ENCODE measurements at places on chromosomes 3 and 15.

GRCh38 chr3:23590424-23591273 is 215.1 kb upstream of the UBE2E1 start:
- no peak for DNase-seq

DNA sequence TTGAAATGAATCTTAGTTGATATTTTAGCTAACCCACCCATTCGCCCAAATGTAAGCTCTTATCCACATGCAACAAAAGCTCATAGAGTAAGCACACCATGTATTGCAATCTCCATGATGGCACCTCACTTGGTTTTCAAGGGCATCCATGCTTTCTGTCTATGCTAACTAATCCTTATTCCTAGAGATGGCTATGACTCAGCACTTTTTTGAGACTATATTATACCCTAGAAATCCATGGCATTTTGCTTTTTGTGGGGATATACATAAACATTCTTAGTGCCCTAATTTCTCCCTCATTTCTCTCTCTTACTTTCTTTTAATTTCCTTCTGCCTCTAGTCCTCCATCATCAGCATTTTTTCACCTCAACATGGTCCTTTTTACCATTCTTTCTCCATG is 168.5 kb upstream of the STT3B start:
- no peak for DNase-seq

DNA sequence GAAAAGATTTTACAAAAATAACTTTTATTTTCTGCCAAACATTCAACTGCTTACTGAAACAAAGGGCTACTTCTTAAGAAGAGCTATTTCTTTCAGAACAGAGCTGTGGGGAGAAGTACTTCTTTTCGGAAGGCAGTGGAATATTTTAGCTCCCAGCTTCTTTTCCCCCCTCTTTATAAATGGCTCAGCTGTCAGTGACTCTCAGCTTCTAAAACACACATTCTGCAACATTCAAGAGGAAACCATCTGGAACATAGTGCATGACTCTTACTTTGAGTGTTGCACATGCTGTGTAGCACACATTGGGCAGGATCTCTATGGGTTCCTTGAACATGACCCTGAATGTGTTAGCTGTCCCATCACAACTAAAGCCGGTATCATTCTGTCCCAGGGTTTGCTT is 7.0 kb upstream of the C15orf40 start:
- no peak for DNase-seq

DNA sequence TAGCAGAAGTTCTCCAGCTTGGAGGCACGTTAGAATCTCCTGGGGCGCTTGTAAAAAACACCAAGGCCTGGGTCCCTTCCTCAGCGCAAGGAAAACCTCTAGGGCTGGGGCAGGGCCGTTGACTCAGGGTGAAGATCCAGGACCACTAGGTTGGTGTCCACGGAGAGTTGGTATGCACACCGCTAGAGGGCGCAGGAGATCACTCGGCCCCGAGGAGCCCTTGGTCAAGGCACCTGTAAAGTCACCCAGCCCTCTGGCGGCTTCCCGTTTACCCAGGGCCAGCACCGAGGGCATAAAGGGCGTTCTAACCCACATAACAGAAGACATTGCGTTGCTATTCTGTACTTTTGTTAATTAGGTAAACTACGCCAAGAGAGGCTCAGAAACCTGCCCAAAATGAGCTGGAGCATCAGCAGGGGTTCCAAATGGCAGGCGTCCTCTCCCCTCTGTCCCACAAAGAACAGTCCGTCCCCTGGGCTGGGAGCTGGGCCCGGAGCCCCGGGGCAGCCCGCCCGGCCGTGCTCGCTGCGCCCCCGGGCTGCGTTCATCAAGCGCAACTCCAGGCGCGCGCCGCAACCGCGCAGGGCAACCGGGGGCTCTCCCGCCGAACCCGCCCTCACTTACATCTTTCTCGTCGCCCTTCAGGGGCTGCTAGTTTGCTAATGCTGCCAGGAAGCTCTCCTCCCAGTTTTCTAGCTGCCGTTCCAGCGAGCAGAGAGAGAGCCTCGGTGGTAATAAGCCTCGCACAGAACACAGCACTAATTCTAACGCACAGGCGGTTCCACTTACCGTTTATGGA is 332.1 kb downstream of the ARRDC4 start:
- no peak for DNase-seq

DNA sequence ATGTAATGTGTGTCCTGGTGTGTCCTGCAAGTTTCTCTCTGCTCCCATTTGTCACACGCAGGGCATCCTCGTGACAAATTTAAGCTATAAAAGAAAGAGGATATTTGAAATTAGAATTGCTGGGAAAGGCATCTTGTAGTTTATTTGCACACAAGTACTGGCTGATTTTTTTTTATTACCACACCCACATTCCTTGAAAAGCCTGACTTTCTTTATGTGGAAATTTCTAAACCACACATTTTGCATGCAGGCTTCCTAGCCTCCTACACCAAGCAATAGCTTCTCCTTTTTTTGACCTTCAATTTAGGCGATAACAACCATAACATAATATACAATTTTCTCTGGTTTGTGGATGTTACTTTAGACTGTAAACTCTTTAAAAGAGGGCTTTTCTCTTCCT is 126.1 kb downstream of the SERPINI1 start:
- DNase-seq: no peak

DNA sequence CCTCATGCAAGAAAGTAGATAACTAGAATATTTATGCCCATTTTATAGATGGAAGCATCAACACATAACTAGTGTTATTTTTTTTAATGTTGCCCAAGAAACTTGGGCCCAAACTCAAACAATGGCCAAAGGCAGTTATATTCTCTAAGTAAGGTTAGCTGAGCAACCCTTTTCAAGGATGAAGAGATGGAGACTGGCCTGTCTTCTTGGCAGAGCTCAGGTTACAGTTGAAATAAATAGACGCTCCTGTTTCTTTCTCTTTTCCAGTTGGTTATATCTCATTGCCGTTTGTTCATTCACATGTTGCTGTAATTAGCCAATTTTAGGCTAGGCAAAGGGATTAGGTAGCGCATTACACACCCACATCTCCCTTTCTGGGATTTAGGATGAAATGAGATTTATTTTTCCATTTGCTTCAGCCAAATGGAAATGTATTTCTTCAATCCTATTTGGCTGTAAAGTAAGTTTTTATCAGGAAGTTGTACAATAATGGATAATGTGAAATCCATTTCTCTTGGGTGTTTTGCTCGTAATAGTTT is 93.2 kb downstream of the CMSS1 start:
- DNase-seq: no peak

GRCh38 chr3:4841225-4841624 is 138.0 kb upstream of the BHLHE40 start:
- DNase-seq: no peak

DNA sequence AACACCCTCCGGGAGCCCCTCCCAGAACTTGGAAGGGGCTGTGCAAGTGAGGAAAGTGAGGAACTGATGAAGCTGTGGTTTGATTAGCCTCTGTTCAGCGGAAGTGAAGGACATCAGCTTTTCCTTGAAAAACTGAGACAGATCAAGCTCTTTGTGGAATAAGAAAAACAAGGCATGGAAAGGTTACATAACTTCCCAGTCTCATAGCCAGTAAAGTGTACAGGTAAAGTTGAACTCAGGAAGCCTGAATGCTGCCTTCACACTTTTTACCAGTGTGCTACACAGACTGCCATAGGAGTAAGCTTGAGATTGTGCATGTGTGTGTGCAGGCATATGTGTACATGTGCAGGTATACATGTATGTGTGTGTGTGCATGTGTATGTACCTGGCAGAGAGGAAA is 293.2 kb downstream of the FGF12 start:
- DNase-seq: no peak

GRCh38 chr15:28979208-28979841 is 93.6 kb downstream of the APBA2 start:
- no peak for DNase-seq

GRCh38 chr3:116770815-116771450 is 61.4 kb downstream of the TUSC7 start:
- peak; percentile 84 for DNase-seq

- no peak for DNase-seq
These were observed 55.7 kb upstream of the CP start for GRCh38 chr3:149277331-149277813.

DNA sequence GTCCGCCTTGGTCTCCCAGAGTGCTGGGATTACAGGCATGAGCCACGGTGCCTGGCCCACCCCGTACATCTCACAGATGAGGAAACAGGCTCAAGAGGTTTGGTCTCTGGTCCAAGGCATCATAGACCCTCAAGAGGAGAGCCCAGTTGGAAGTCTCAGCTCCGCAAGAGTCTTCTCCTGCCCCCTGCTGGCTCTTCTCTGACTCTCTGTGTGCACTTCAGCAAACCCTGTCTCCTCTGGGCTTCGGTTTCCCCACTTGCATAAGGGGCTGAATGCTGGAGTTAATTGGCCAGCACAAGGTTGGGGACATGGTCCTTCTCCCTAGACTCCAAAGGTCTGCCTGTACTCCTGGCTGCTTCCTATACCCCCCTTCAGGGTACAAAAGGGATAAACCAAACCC is 3.9 kb downstream of the MST1R start:
- DNase-seq: no peak

DNA sequence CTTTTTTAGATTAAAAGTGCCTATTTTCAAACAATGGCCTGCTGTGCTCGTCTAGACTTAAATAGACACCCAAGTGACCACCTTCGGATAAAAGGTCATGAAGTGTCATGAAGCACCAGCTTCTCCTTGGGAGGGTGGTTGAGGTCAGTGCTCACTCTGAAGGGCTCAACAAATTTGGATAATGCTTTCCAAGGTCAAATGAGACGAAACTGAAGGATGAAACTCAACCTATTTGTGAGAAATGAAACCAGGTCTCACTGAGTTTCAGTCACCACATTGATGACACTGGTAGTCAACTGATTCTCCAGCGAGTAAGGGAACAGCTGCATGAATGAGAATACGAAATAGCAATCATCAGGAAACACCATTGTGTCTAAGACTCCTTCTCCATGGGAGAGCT is 852.6 kb downstream of the NTRK3 start:
- no peak for DNase-seq

DNA sequence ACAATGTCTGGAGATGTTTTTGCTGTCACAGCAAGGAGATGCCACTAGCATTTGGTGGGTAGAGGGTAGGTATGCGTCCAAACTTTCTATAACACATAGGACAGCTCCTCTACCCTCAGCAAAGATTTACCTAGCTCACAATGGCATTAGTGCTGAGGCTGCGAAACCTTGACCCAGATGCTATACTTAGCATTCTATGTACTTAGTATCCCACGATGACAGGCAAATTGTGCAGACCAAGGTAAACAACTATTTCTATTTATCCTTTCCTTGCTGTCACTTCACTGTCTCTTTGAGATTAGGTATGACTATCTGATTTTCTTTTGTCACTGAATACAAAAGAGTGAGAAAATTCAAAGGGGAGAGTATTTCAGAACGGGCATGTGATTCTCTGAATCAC is 265.2 kb upstream of the ZNF385D start:
- DNase-seq: no peak

DNA sequence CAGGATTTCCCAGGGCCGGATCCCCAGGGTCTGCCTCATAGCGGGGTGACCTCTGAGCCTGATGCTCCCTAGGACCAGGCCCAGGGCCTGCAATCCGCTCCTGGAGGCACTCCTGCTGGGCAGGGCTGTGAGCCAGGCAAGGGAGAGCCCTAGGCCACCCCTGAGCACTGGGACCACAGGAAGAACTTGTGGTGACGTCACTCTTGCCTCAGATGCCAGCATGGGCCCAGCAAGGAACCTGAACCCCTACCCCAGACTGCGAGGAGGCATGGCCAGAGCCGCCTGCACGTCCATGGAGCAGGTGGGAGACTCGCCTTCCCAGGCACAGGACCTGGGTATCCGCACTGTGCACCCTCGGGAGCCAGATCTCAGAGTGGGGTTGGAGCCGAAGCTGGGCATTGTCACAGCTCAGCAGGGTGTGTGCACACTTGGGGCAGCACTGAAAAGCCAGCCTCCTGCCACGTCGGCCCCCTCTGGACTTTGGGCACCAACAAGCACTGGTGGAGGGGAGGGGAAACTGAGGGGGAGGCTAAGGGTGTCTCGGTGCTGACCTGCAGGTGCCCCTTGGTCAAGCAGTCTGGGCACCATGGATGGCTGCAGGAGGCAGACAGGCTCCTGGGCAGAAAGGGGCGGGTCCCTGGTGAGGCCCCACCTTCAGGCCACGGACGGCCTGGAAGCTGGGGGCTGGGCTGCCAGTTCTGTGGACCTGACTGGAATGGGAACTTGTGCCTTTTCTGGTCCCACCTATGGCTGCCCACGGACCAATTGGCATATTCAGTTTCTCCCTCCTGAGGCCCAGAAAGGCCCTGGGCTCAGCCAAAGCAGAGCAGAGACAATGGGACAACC is 49.3 kb downstream of the SLC6A20 start:
- no peak for DNase-seq

DNA sequence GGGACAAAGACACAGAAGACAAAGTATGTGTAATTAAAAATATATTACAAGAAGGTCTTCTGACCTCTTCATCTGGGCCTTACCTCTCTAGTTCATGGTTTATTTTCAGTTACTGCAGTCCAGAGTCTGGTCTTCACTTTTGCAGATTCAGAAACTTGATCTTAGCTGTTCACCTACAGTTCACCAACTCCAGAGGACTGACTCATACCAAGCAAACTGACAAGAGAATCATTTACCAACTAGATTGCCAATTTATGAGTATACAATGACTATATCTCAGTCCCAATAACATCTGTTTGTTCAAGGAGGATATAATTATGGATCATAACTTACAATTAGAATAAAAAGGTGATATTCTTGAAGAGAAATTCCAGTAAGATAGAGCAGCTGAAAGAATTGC is 9.0 kb downstream of the P2RY1 start:
- no peak for DNase-seq

DNA sequence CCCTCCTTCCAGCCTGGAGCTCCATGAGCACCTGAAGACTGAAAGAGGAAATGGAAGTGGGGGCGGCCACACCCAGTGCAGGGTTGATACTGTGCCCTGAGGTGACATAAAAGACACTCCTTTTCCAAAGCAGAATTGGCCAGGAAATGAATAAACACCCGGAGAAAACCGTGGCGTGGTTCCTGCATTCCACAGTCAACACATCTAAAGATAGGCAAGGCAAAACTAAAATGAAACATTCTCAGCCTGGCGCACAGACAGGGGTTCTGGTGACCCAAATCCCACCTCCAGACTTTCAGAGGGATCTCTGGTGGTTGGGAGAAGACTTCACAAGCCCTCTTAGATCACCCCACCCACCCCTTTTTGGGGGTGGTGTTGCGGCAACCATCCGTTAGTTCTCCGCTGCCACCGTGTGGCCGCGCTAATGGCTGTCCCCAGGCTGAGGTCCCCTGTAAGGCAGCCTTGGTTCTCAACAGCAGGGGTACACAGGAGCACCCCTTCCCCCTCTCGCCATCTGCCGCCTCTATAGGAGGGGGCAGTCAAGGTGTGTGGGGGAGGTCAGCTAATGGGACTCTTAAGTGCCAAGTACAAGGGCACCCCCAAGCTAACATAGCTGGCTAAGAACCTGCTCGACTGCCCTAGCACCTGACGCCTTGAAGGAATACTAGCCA is 2.5 kb upstream of the MST1R start:
- DNase-seq: no peak

GRCh38 chr3:18556503-18557135 is 131.5 kb upstream of the SATB1 start:
- no peak for DNase-seq

- DNase-seq: no peak
These were observed 40.4 kb downstream of the GOLGA6A start for GRCh38 chr15:74041777-74042435.
